ENCODE measurements at places on chromosomes 5 and 9. TPM values are rescaled to one million over a fixed set of nuclear protein-coding genes. Genes with fewer than 3 reads are reported as not detected.
A peak's percentile ranks its signal among the peaks of the same experiment; 100 is the strongest.

SARDH gene
- 9.3 TPM for polyA plus RNA-seq

DNA sequence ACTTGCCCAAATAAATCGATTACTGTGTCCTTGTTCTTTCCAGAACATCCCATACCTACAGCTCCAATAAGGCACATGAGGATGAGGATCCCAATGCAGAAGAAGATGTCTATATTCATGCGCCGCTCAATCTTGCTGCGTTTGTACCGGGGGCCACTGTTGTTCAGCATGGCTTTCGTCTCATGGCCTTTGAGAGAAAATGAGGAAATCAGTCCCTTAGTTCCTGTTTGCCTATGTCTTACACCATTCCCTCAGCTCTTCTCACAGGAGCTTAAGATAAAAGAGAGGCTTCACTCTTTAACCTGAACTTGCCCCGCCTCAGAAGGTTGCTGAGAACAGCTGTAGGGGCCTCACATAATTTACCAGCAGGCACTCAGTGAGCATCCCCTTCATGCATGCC, 211.6 kb downstream of the ATP10B start:
- DNase-seq, result no peak

GRCh38 chr9:129708793-129709192, 43.3 kb downstream of the PRRX2 start:
- DNase-seq, result no peak

GRCh38 chr5:157085930-157086329, 22.9 kb downstream of the HAVCR2 start:
- DNase-seq, result no peak

DNA sequence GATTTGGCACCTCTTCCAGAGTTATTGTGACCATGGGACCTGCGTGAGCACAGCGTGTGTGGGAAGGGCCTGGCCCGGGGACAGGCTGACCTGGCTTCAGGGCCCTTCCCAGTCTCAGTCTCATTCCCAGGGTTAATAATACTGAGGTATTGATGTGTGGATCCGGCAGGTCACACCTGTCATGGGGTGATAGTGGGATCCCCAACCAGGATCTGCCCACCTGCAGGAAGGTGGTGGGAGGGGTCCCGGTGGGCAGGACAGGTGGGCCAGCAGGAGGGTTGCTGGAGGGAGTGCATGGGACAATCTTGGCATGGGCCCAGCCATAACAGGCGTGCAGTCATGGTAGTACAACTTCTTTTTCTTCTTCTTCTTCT, 55.4 kb downstream of the COL15A1 start:
- no peak for DNase-seq

DNA sequence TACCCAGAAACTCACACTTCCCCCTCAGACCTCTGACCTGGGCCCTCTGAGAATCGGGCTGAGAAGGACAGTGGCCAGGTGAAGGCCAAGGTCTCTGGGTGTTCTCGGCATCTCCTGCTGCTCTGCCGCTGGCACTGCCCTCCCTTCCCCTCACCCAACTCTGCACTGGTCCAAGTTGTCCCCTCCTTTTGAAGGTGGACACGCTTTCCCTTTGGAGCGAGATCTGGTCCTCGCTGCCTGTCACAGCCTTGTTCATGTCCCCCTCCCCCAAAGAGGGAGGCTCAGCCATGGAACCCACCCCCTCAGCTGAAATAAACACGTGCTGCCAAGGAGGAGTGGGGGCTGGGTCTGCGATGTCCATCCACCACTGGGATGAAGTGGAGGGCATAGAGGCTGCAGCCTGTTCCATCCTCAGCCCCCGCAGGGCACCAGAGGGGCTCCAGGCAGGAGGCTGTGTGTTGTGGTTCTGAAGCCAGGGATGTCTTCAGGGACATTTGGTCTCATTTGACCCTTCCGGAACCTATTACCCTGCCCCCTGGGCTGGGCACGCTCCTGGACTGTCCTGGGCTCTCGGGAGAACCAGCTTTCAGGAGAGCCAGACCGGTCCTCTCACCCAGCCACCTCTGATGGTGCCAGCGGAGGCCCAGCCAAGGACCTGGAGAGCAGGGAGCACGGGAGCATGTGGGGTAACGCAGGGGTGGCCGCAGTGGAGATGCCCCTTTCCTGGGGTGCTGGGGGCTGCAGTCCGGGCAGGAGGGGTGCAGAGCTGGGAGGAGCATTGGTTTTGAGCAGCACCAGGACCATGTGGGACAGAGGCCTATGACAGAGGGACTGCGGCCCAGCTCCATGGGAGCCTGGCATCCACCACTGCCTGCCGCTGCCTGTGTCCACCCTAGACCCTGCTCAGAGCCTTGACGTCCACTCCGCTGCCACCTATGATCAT, 4.7 kb upstream of the LCN2 start:
- no peak for DNase-seq

GRCh38 chr9:112750016-112750763, at the start of gene SNX30:
TSS of gene SNX30 (plus strand) at chr9:112750760. CDS start at chr9:112751002, 242 bp downstream.
- peak; percentile 72 for DNase-seq

- no peak for DNase-seq
Observed at GRCh38 chr5:178389796-178390195, 157.2 kb upstream of the PHYKPL start.

All from right renal pelvis (tissue), 4 donors.